ENCODE measurements at places on chromosomes 11 and 22.

GRCh38 chr11:35629914-35630313, 11.7 kb downstream of the FJX1 start:
- DNase-seq, result no peak

DNA sequence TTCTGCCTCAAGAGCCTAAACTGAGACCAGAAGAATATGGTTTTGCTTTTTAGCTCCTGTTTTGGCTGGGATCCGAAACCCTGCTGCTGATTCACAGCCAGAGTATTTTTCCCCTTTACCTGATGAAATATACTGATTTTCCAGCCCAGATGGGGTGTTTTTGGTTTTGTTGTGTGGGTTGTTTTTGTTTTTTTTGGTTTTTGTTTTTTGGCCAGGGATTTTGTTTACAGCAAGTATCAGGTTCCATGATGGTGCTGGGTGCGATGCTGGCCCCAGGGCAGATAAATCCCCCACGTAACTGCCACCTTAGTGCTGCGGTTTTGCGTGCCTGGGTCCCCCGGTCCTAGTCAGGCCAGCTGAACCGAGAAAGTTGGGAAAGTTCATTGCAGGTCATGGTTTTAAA, 103.7 kb downstream of the ZBTB16 start:
- no peak for DNase-seq

DNA sequence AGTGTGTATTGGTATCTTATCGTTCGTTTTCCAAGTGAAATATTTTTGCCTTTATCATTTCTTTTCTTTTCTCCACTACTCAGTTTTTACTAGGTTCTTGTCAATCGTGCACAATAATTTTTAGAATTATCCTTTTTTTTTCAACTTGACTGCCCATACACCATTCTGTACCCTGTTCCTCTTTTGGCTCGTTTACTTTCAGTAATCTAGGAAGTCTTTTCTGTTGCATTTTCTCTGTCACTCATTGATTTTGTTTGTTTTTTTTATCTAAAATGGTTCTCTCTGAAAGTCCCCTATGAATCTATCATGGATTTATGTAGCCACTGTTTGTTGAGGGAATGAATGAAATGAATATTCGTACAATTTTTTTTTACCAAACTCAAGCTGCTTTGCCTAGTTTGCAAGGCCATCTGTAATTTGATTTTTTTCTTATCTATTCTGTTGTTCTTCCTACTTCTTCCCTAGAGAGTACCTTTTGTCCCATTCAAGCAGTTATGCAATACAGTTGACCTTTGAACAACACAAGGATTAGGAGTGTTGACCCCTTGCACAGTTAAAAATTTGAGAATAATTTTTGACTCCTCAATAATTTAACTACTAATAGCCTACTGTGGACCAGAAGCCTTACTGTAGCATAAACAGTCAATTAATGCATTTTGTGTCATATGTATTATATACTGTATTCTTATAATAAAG, 166.3 kb downstream of the TMEM135 start:
- DNase-seq, result no peak

- no peak for DNase-seq
Measured at GRCh38 chr11:1091332-1092083, 16.8 kb downstream of the MUC2 start.

DNA sequence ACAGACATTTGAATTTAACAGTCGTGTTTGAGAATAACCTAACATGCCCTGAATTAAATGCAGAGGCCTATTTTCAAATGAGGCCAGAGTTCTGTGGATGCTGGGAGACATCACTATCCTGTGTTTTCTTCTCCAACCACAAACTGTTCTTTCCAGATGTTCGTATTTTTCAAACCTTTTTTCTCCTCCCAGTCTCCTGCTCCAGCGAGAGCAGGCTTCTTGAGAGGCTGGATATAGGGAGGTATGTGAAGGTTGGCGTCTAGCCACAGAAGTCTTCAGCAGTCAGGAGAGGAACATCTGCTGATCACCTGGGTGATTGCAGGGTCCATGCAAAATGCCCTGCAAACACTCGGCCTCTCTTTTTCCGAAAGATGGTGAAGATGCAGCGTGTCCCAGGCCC, 126.3 kb downstream of the C11orf91 start:
- no peak for DNase-seq

- DNase-seq, result no peak
Measured at GRCh38 chr11:92225568-92226330, 1.1 kb downstream of the FAT3 start.

- no peak for DNase-seq
Measured at GRCh38 chr22:48596111-48596850, 1231.4 kb downstream of the BRD1 start.

Data from GM12878 (cell line).